ENCODE measurements at places on chromosomes 7 and 10.

- DNase-seq = no peak
Observed at GRCh38 chr7:4240520-4241303, 441.4 kb upstream of the FOXK1 start.

- no peak for DNase-seq
Observed at GRCh38 chr7:137990251-137990941, 11.5 kb downstream of the CREB3L2 start.

DNA sequence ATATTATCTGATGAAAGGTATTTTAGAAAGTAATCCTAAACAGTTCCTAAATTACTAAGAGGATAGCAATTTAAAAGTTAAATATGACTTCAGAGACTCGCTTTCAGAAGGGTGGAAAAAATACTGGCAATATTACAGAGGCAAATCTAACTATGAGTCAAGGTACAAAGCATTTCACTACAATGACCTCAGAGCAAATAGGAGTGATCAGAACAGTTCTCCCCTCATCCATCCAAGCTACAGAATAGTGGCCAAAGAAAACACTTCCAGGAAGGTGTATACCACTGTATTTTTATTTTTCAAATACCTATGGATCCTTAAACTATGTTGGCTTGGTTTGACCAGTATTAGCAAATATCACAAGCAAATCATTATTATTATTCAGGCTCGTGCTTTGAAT lies 112.8 kb upstream of the ODAD2 start:
- DNase-seq = no peak

GRCh38 chr7:134992626-134993179 lies 6.4 kb downstream of the AGBL3 start:
- DNase-seq = no peak

DNA sequence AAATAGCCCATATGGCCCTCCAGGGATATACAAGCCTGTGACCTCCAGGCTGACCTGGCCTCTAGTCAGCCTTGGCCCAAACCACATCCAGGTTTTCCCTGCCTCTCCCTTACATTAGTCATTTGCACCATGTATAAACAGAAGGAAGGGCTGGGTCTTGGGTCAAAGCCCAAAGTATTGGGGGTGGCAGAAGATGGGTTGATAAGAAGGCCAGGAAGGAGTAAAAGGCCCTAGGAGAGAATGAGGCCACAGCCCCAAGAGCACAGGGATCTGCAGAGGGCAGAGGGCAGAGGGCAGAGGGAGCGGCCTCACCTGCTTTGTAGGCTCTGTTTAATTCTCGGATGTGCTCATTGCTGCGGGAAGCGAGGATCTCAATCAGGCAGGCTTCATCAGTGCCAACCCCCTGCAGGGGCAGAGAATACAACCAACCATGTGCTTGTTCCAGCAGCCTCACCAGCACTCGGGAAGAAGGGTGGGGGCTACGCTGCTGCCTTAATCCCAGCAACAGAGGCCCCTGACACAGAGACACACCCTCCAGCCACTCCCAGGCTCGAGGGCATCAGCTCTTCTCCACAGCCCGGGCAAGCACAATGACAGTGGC lies 31.3 kb downstream of the PLAC9 start:
- no peak for DNase-seq

DNA sequence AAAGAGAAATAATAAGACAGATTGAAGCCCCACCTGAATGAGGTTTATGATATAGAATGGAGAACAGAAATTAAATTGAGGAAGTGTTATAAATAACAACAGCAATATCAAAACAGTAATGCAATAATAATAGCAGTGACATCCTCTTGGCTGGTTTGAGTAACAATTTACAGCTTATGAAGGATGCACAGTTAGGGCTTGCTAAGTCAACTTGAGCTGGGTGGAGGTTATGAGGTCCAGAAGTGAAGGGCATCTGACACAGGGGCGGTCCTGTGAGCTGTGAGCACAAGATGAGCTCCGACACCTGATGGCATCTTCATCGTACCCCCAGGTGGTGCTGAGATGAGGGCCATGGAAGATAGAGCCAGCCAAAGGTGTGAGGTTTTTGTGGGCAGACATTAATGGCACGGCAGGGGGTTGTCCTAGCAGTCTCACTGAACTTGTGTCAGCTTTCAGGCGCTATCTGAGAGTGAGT lies 30.5 kb downstream of the ARHGAP22 start:
- DNase-seq = no peak

- no peak for DNase-seq
Observed at GRCh38 chr10:61500460-61500859, 47.3 kb upstream of the TMEM26 start.

- DNase-seq = no peak
Observed at GRCh38 chr10:101969412-101969922, 86.5 kb downstream of the ARMH3 start.

- no peak for DNase-seq
Observed at GRCh38 chr10:128167926-128168520, 41.8 kb upstream of the MKI67 start.

DNA sequence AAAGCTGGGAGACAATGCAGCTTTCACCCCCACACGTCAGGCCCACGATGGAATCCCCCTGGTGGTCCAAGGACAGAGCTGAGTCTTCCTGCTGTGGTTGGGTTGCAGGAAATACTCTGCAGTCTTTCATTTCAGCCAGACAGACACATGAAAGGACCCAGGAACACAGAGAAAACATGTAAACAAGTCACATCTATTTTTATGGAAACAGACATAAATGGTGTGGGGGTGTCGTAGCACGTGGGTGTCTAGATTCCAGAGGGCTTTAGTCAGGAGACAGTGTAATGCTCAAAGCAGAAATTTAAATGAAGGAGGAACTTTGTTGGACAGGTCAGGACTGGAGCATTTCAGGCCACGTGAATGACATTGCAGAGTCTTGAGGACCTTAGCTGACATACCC lies 444.6 kb downstream of the SUGCT start:
- DNase-seq = no peak

DNA sequence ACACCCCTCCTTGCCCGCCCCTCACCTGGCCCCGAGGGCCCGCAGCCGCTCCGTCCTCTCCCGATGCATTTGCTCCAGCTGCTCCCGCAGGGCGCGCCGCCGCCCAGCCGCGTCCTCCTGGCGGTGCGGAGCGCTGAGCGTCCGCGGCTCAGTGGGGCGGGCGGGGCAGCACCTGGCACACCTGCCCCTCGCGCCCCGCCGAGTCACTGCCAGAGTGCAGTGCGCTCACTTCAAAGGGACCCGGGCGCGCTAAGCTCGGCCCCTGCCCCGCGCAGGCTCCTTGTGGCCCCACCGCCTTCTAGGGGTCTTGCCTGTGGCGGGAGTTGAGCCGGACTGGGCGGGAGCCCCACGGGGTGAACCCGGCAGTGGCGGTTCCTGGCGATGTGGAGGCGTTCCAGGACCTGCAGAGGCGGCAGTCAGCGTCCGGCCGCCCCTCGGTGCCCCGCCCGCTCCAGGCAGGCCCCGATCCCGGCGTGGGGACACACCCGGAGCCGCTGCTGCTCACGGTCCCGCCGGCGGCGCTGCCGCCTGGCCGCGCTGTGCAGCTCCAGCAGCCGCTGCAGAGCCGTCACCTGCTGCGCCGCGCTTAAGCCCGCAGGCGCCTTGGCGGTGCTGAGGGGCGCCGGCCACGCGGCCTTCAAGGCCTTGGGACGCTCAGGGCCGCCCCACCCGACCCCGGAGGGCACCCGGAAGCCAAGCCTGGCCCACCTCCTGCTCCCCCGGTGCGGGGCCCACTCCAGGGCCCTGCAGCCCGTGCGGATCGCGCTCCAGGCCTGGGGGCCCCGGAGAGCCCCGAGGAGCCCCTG lies 6.7 kb downstream of the ATP6V1F start:
- DNase-seq = no peak

DNA sequence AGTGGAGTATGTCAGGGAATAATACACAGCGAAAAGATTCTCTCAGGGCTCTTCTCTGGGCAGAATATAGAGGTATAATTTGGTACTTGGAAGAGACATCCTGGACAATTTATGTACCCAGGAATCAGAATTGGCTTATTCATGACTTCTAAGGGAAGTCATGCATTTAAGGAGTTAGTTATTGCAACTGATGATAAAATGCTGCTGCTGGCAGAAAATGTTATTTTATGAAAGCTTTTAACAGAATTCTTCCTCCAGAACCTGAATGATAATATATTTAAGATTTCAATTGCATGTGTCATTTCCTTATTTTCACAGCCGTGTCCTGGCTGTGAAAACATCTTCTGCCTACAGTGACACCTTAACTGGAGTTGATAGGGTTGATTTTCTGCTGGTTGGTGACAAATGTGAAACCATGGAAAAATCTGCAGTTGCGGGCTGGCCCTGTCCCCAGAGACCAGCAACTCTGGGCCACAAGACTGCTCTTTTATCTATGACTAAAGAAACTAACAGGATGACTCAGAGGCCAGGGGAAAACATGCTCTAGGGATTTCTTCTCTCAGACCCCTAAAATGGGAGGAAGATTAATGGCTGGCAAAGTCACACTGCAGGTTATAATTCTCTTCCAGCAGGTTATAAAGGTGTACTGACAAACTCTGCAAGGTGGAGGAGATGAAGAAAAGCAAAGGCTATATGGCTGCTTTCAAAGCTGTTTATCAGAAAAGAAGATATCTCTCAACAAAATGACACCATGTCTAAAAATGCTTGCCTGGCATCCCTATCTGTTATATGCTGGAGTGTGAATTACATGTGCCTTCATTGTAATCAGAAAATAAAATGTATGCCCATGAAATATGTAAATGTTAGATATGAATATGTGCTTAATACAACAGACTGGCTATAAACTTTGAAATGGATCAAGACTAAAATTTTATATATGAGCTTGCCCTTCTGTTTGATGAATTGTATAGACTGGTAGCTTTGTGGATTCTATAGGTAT lies 12.1 kb upstream of the TRUB1 start:
- no peak for DNase-seq

GRCh38 chr10:79473496-79474095 lies 28.2 kb upstream of the ZCCHC24 start:
- DNase-seq = no peak

- DNase-seq = peak; percentile 68
Observed at GRCh38 chr10:106836933-106837663, 327.4 kb downstream of the SORCS1 start.

GRCh38 chr7:10939237-10939910 lies 34.3 kb upstream of the PHF14 start:
- peak; percentile 14 for DNase-seq

DNA sequence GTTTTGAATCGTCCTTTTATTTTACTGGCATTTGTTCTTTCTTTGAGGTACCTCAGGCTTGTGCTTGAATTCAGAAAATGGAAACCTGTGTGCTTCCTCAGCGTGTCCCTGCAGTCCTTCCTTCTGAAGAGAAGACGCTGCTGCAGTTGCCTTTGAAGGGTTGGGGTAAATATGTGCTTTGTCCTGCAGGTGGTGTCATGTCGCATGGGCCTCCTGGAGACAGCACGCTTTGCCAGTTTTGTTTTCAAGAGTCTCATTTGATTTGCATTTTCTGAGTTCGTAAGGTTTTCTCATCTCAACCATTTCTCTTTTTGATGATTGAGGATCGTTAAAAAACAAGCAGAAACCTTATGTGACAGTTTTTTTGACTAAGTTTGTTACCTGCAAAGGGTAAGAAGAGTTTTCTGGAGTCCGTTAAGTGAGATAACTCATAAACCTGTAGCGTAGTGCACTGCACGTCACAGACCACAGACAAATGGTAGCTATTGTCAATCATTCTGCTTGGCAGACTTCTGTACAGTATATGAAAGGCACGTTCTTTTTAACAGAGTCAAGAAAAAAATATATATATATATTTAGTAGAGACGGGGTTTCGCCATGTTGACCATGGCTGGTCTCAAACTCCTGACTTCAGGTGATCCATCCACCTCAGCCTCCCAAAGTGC lies 57.0 kb downstream of the CDC123 start:
- DNase-seq = no peak

DNA sequence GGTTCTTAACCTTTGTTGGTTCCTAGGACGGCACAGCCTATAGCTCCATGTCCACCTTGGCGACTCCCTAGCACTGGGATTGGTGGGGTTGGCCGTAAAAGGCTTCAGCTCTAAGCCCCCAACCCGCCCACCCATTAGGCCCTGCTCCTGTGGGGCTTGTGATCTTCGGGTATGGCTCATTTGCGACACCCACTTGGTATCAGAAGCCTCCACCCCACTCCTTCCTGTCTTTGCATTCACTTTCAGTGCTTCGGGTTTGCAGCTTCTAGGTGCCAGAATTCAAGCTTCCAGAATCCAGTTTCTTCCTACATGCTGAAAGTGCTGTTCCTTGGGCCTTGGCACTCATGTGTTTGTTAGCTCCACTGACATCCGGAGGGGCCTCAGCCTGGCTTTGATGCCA lies 39.5 kb downstream of the HABP2 start:
- DNase-seq = no peak

DNA sequence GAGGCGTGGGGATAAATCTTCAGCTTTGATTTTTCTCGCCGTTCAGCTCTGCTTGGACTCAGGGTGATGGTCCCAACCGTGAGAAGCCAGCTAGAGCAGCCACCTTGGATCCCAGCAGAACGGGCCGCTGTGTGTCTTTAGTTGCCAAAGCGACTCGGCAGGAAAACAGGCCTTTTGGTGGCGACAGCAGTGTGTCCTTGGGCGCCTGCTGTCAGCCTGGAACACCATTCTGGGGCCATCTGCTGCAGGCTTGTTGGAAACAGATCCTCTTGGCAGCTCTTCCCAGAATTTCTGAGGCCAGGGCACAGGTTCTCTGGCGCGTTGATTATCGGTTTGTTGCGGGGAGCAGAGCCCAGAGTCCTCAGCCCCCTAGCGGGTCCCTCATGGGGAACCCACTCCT lies 97.6 kb downstream of the CUX1 start:
- DNase-seq = no peak

- no peak for DNase-seq
Observed at GRCh38 chr7:22990588-22990949, 23.4 kb downstream of the HYCC1 start.

DNA sequence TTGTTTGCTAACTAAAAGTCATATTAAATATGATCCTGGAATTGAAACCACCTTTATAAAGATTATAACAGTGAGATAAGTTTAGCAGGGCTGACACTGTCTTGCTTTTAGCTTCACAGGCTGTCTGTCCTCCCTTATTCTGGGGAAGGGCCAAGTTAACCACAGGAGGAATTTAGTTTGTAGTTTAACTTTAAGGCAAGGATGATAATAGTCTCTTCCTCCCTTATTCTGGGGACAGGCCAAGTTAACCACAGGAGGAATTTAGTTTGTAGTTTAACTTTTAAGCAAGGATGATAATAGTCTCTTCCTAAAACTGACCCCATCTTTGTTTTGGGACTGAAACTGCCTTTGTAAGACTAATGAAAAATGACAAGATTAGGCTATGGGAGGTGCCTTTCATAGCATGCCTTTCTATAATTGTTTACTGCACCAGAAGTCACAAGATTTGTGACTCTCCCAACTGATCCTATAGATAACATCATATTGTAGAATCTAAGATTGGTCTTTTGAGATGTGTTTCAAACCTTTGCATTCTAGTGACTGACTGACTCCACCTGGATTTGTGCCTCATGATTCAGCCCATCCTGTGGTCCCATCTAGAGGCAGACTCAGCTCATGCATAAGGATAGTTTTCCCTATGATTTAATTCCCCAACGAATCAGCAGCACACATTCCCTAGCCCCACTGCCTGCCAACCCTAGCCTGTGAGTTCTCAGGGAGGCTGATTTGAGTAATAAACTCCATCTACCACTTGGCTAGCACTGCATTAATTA lies 212.0 kb downstream of the MAGI2 start:
- DNase-seq = peak; percentile 21

- DNase-seq = peak; percentile 38
Observed at GRCh38 chr7:23298141-23298881, 828 bp upstream of the MALSU1 start.

- DNase-seq = no peak
Observed at GRCh38 chr7:105738133-105738532, 138.3 kb downstream of the ATXN7L1 start.

All from foreskin melanocyte (primary cell).